ENCODE measurements at places on chromosomes 6 and 20. TPM values are rescaled to one million over a fixed set of nuclear protein-coding genes. Genes with fewer than 3 reads are reported as not detected.

Gene ULBP1
- total RNA-seq, result 12.4 TPM

Gene ALDH8A1
- 1.4 TPM for total RNA-seq

- H3K27ac ChIP-seq, result no peak overlapping the region
- no peak overlapping the region for H3K4me3 ChIP-seq
- peak; percentile 75 for DNase-seq
- H3K4me1 ChIP-seq, result peaks cover 13% of the 10 kb centered on the region
- H3K36me3 ChIP-seq, result no peaks in the 10 kb centered on the region
These were observed 120.8 kb downstream of the OR2B2 start for GRCh38 chr6:27791182-27791943.

DNA sequence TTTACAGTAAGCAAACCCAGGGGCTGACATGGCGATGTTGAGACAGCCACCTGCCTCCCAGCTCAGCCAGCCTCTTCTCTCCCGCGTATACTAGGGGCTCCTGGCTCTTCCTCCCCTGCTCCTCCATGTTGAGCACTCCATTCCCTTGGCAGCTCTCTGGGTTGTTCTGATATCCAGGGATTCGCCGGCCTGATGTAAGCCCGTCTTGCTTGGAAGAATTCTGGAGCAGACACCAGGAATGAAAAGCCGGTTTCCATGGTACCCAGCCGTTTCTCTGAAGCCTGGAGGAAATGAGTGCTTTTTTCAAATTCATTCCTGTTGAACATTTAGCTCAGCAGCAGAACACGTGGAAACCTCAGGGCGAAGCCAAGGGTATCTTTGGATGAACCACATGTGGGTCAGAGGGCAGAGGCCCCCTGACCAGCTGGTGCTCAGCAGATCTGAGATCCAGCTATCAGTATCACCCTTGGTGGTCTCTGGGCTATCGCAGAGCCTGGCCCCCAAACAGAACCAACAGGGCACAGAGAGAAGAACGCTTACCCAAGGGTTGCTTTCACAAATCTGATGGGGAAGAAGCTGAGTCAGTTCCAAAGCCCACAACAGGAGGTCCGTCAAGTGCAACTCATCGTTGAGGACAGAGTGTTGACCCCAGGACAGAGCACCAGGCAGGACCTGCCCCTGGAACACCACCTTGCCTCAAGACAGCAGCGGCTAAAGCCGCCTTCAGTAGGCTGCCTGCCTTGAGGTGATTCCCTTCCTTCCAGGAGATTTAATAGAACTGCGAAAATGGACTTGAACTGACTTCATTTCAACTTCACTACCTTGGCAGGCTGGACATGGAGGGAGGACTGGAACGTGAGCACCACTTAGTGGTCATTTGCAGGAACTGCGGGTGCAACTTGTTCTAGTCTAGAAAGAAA is 96.1 kb upstream of the RIN2 start:
- peaks cover 40% of the 10 kb centered on the region for H3K27me3 ChIP-seq
- no peaks in the 10 kb centered on the region for H3K4me1 ChIP-seq
- DNase-seq, result peak; percentile 56
- H3K4me3 ChIP-seq, result no peak overlapping the region
- H3K36me3 ChIP-seq, result no peaks in the 10 kb centered on the region
- no peak overlapping the region for H3K27ac ChIP-seq

DNA sequence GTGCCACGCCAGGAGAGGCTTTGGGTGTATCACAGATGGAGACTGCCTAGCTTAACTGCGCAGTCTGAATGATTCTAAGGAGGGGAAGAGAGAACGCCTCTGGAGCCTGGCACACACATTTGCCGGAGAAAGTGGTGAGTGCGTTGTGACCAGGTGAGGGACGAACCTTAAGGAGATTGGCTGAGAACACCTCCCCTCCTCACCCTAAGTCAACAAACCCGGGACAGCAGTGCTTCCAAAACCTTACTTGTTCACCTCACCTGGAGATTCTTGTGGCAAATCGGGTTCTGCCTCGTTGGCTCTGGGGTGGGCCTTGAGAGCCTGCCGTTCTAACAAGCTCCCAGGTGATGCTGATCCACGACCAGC is 9.4 kb downstream of the SYNJ2 start:
- no peak for DNase-seq
- H3K4me1 ChIP-seq, result peaks cover 50% of the 10 kb centered on the region
- H3K27me3 ChIP-seq, result no peaks in the 10 kb centered on the region
- H3K4me3 ChIP-seq, result no peak overlapping the region

- no peaks in the 10 kb centered on the region for H3K4me1 ChIP-seq
- no peak for DNase-seq
- no peaks in the 10 kb centered on the region for H3K36me3 ChIP-seq
- H3K4me3 ChIP-seq, result no peak overlapping the region
- no peak overlapping the region for H3K27ac ChIP-seq
These were observed 2.8 kb downstream of the HUS1B start for GRCh38 chr6:654136-654535.

- H3K4me1 ChIP-seq, result peaks cover 7% of the 10 kb centered on the region
- H3K4me3 ChIP-seq, result no peak overlapping the region
- no peaks in the 10 kb centered on the region for H3K27me3 ChIP-seq
- DNase-seq, result no peak
These were observed 337.4 kb upstream of the PRDM1 start for GRCh38 chr6:105748737-105749161.

- H3K36me3 ChIP-seq, result peaks cover 3% of the 10 kb centered on the region
- no peaks in the 10 kb centered on the region for H3K27me3 ChIP-seq
- no peak for DNase-seq
- H3K4me1 ChIP-seq, result peaks cover 15% of the 10 kb centered on the region
- H3K4me3 ChIP-seq, result peak overlapping the region; percentile 78
These were observed 501 bp upstream of the ELOVL5 start for GRCh38 chr6:53349209-53349693.

DNA sequence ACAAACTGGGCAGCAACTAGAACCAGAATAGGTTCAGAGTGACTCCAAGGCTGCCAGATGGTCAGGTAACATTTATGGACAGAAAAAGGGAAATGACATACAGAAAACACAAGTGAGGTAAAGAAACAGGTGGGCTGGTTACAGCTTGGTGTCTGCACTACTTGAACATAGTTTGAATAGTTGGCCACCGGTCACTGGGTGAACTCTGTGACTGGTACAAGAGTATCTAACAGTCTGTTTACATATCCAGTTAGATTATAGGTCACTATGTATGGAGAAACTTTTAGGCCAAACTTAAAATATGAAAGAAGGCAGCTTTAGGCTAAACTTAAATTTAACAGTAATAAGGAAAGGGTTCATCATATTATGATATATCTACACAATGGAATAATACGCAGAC is 32.9 kb downstream of the LCA5 start:
- H3K27ac ChIP-seq, result no peak overlapping the region
- no peaks in the 10 kb centered on the region for H3K27me3 ChIP-seq
- H3K36me3 ChIP-seq, result no peaks in the 10 kb centered on the region

Gene NOTCH4
- 0.81 TPM for total RNA-seq

DNA sequence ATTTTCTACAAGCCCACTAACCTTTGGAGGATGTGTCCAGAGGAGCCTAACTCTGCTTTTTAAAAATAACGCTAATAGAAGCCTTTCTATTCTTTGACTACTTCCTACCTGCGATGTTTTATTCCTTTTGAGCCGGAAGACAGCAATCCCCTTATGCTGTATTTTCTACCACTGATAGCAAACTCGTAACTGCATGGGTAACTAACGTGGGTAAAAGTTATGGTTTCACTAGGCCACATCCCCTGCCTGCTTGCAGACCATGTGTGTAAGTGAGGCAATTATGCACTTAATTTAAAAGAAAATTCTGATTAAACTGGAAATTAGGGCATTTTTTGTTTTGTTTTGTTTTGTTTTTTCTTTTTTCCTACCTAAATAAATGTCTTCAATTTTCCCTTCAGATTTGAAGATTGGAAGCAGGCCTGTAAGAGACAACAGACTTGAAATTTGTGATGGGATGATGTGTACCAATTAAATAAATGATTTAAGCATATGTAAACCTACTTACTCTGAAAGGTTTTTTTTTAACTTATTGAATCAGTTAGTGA is 931 bp downstream of the UFL1 start:
- no peaks in the 10 kb centered on the region for H3K27me3 ChIP-seq
- H3K4me3 ChIP-seq, result peak overlapping the region; percentile 80
- H3K4me1 ChIP-seq, result peaks cover 26% of the 10 kb centered on the region
- peaks cover 9% of the 10 kb centered on the region for H3K36me3 ChIP-seq
- H3K27ac ChIP-seq, result peak overlapping the region; percentile 83

Gene RAMACL
- 0.15 TPM for total RNA-seq

Gene GRIK2
- total RNA-seq, result 0.64 TPM

DNA sequence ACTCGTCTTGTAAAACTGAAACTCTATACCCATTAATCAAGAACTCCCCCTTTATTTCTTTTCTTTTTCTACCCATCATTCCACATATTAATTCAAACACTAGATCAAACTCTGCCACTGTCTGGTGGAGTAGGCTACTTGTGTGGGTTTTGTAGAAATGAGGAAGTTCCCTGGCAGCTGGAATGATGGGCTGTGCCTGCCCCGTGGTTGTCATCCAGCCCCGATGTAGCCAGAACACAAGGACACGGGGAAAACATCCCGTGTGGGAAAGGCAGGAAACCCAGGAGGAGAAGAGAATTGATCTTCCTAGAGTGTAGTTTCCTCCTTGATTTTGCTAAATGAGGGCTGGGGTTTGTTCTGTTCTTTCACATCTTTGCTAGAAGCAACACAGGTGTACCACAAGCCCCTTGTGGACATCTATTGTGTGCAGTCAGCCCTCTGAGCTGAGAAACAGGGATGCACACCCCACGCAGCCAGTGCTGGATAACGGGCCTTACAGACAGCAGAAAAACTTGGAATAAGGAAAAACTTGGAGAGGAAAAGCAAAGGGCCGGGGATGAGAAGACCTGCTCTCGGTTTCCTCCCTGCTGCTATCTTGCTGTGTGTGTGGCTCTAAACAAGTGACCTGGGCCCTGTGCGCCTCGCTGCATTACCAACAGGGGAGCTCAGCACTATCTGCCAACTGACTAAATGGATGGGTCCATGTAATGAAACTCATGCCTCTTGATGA is 88.0 kb downstream of the SCML4 start:
- H3K4me3 ChIP-seq, result no peak overlapping the region
- DNase-seq, result no peak
- no peak overlapping the region for H3K27ac ChIP-seq
- H3K4me1 ChIP-seq, result no peaks in the 10 kb centered on the region
- peaks cover 25% of the 10 kb centered on the region for H3K27me3 ChIP-seq

Gene TBC1D20
- 32.3 TPM for total RNA-seq

Gene LY6G6C
- total RNA-seq, result 0.54 TPM

Gene CST4
- total RNA-seq, result not detected

Gene MYMX
- total RNA-seq, result not detected

GRCh38 chr6:163331245-163331644 is 83.3 kb upstream of the QKI start:
- no peak overlapping the region for H3K27ac ChIP-seq
- no peaks in the 10 kb centered on the region for H3K4me1 ChIP-seq
- H3K27me3 ChIP-seq, result no peaks in the 10 kb centered on the region
- no peaks in the 10 kb centered on the region for H3K36me3 ChIP-seq
- H3K4me3 ChIP-seq, result no peak overlapping the region
- no peak for DNase-seq

Gene KCNK16
- total RNA-seq, result not detected

DNA sequence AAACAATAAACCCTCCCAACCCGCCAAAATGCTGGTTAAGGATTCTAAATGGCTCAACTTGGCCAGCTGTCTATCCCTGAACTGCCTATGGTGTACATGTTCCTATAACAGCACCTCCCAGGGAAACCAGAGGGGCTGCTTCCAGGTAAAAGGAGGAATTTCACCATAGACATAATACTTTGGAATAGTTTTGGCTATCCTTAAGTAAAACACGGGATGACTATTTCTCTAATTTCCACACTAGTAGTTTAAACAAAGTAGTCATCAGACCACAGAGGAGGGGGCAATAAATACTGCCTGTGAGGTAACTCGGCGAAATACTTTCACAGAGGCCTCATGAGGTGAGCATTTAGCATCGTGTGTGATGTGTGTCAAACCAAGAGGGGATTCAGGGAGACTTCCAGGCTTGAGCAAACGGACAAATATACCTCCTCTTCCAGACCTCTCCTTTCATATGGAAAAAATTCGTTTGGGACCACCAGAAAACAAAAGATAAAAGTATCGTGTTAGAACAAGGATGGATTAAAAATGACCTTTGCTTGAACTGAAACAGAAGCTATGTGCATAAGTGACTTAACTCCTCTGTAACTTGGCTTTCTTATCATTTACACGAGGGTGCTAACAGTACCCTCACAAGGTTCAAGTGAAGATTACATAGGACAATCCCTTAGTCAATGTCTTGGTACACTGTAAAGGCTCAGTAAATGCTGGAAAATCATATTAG is 1.0 kb upstream of the XRN2 start:
- H3K36me3 ChIP-seq, result no peaks in the 10 kb centered on the region

Gene EYA2
- not detected for total RNA-seq

DNA sequence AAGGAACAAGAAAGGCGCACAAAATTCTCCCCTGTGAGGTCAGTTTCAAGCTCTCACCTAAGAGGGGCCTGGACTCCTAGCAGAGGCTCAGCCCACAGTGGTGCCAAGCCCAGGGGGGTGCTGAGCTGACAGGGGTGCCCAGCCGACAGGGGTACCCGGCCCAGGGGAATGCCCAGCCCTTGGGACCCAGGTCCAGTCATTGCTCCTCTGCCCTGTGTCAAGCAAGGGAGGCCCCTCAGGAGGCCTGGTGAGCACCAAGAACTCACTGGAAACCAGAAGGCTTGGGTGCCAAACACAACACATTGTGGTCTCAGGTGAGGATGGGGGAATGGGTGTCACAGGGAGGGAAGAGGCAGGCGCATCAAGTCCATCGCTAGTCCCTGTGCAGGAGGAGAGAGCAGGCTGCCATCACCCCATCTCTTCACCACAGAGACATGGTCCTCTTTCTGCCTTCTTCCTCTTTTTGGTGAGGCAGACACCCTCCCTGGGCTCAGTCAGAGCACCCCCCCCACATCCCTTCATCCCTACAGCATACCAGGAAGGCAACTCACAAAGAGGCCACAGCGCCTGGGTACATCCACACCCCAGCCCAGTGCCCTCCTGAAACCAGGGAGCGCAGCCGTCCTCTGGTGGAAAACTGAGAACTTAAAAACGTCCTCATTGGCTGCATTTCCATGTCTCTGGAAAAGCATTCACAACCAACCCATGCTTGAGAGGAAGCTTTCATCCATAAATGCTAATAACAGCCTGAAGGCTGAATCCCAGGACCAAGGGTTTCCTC is 111.3 kb downstream of the BANF2 start:
- peaks cover 3% of the 10 kb centered on the region for H3K4me1 ChIP-seq
- no peak for DNase-seq
- H3K27me3 ChIP-seq, result no peaks in the 10 kb centered on the region
- H3K36me3 ChIP-seq, result no peaks in the 10 kb centered on the region
- H3K27ac ChIP-seq, result no peak overlapping the region

Gene LY86
- total RNA-seq, result not detected
